ENCODE measurements at places on chromosomes 11 and 22. TPM values are rescaled to one million over a fixed set of nuclear protein-coding genes. Genes with fewer than 3 reads are reported as not detected.

TMEM45B gene
- total RNA-seq, result not detected

DNA sequence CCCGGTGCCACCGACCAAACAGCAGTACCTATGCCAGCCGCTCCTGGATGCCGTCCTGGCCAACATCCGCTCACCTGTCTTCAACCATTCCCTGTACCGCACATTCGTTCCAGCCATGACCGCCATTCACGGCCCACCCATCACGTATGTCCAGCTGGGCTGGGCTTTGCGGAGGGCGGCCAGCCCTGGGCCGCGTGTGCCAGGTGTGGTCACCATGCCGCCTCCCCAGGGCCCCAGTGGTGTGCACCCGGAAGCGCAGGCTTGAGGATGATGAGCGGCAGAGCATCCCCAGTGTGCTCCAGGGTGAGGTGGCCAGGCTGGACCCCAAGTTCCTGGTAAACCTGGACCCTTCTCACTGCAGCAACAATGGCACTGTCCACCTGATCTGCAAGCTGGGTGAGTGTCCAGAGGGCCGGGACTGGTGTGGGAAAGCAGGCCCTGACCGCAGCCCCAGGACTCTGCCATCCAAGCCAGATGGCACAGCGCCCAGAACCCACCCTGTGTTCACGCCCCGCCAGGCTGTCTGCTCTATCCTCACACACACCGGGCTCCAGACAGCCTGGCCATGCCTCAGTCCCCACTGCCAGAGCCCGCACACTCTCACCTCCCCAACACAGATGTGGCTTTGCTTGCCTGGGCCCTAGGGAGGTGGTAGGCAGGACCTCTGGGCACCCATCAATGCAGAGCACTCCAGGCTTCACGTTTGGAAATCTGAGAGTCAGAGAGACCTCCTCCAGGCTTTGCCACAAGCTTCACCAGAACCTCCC is 77.6 kb downstream of the MED15 start:
- no peak for DNase-seq
- H3K27me3 ChIP-seq, result no peaks in the 10 kb centered on the region
- no peak overlapping the region for H3K4me3 ChIP-seq
- H3K4me1 ChIP-seq, result no peaks in the 10 kb centered on the region
- H3K27ac ChIP-seq, result no peak overlapping the region

DNA sequence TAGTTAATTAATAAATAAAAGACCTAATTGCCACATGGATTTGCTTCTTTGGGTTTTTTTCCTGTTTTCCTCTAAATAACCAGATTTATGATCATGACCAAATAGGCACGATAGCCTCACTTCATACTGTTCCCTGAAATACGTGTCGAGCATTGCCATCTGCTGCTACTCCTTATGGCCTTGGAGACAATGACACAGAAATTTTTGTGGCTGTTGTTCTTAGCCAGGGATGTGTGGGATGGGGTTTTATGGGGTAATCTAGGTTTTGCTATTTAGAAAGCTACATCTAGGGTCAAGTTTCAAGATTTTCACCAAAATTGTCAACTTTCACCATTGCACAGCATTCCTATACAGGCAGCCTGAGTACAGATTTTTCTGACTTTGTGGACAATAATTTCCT is 145.2 kb downstream of the DBX1 start:
- no peak overlapping the region for H3K4me3 ChIP-seq
- DNase-seq, result no peak
- H3K4me1 ChIP-seq, result no peaks in the 10 kb centered on the region
- no peak overlapping the region for H3K27ac ChIP-seq

GRCh38 chr22:36027579-36027934 is 1.1 kb downstream of the RBFOX2 start:
- H3K36me3 ChIP-seq, result peaks cover 11% of the 10 kb centered on the region
- peaks cover 20% of the 10 kb centered on the region for H3K4me1 ChIP-seq
- peak overlapping the region; percentile 83 for H3K4me3 ChIP-seq
- no peaks in the 10 kb centered on the region for H3K27me3 ChIP-seq

MEI1 gene
- 1.5 TPM for total RNA-seq

DGCR6 gene
- 8.0 TPM for total RNA-seq

GRCh38 chr22:49962751-49963646 is 2.4 kb downstream of the PIM3 start:
- no peaks in the 10 kb centered on the region for H3K27me3 ChIP-seq
- peak overlapping the region; percentile 96 for H3K27ac ChIP-seq
- H3K36me3 ChIP-seq, result peaks cover 18% of the 10 kb centered on the region
- peak overlapping the region; percentile 93 for H3K4me3 ChIP-seq

OR2D3 gene
- not detected for total RNA-seq

GRCh38 chr11:125481531-125481930 is 14.5 kb downstream of the FEZ1 start:
- H3K27me3 ChIP-seq, result no peaks in the 10 kb centered on the region
- no peak overlapping the region for H3K4me3 ChIP-seq
- H3K4me1 ChIP-seq, result no peaks in the 10 kb centered on the region

TPH1 gene
- 0.06 TPM for total RNA-seq

PEX16 gene
- 12.7 TPM for total RNA-seq

DNA sequence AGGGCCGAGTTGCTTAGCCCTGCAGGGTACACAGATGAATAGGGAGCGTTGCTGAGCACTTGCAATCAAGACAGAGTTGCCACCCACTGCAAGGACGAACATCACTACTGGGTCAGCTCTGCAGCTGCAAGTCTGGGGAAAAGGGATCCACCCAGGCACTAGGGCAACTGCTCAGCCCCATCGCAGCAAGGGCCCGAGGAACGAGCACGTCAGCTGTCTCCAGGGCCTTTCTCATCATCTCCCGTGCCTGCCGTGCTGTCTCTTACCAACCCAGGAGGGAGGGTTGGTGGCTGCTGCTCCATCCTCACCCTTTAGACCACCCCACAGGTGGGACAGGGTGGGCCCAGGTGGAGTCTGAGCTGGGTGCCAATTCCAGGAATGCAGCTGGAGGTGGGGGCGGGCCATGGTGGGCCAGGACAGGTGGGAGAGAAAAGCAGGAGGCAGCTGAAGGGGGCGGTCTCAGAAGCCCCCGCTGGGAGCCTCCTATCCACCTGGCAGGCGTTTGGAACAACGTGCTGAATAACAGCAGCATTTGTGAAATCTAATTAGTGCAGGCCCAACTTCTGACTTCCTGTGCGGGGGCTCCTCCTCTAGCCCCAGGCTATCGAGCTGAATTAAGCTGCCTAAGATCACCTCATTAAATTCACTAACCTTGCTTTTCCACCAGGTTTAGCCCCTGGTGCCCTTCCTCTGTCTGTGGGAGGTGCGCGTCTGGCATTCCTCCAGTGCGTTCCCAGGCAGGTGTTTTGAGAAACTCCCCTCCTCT is 252.5 kb downstream of the ST3GAL4 start:
- no peaks in the 10 kb centered on the region for H3K36me3 ChIP-seq
- H3K27ac ChIP-seq, result no peak overlapping the region
- H3K4me3 ChIP-seq, result no peak overlapping the region
- peaks cover 57% of the 10 kb centered on the region for H3K27me3 ChIP-seq
- H3K4me1 ChIP-seq, result no peaks in the 10 kb centered on the region

MS4A7 gene
- 8.3 TPM for total RNA-seq

MS4A4E gene
- 0.80 TPM for total RNA-seq

DNA sequence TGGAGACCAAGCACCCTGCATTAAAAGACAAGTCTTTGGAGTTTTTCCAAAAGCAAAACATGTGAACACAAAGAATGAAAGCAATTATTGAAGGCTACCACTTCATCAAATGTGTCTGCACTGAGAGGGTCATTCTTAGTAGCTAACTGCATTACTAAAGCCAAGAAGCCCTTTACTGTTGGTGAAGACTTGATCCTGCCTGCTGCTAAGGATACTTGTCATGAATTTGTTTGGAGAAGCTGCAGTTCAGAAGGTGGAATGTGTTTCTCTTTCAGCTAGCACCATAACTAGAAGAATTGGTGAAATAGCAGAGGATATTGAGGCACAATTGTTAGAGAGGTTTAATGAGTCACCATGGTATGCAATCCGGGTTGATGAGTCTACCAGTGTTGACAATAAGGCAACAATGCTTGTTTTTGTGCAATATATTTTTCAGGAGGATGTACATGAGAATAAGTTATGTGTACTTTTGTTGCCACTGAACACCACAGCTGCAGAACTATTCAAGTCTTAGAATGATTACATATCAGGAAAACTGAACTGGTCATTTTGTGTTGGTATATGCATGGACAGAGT is 457.3 kb upstream of the ISX start:
- no peaks in the 10 kb centered on the region for H3K36me3 ChIP-seq
- no peak overlapping the region for H3K4me3 ChIP-seq
- no peaks in the 10 kb centered on the region for H3K4me1 ChIP-seq
- DNase-seq, result no peak
- no peaks in the 10 kb centered on the region for H3K27me3 ChIP-seq

DNA sequence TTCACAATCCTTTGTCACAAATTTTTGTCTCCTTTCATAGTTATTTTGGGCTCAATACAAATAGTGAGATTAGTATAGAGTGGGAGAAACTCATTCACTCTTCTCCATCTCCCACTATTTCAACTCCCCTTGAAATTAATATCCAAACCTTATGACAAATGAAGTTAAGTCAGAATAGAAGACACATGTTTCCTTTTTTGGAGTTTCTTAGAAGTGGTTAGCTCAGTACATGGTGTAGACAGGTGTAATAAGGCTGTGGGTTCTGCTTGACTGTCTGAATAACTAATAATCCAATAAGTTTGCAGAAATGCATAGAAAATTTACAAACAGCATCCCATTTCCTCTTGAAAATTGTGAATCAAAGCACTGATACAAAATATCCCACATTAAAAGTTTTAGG is 10.8 kb upstream of the HSPA8 start:
- no peak overlapping the region for H3K27ac ChIP-seq
- H3K36me3 ChIP-seq, result no peaks in the 10 kb centered on the region
- H3K27me3 ChIP-seq, result no peaks in the 10 kb centered on the region

- H3K27ac ChIP-seq, result no peak overlapping the region
- no peak overlapping the region for H3K4me3 ChIP-seq
These were observed 36.1 kb upstream of the GLYATL2 start for GRCh38 chr11:58880625-58881024.

SLC22A12 gene
- total RNA-seq, result not detected

DNA sequence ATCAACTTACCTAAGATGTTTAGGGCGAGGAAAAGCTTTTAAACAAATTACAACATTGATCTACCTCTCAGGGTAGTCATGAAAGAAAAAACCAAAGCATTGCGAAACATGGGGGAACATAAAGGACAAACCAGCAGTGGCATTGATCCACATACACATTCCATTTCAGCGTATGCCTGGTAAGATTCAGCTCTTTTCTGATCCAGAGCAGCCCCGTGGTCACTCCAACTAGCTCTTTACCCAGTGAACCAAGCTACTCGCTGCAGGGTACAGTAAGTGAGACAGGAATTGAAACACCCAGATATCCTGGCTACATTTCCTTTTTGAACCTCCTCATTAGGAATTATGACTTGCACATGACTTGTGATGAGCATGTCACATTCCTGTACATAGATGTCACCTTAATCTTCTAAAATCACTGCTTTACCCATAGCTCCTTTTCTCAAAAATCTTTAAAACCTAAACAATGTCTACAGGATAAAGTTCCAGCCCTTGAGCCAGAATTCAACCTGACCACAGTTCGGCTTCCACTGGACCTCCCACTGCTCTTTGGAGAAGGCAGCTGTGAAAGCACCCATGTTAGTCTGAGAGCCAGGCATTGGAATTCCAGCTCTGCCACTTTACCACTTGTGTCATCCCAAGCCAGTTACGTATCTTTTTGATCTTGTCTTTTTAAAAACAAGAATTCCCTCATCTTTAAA is 42.9 kb upstream of the AKIP1 start:
- H3K27ac ChIP-seq, result peak overlapping the region; percentile 63
- no peak for DNase-seq
- H3K36me3 ChIP-seq, result no peaks in the 10 kb centered on the region
- no peaks in the 10 kb centered on the region for H3K27me3 ChIP-seq
- H3K4me1 ChIP-seq, result peaks cover 3% of the 10 kb centered on the region

FGF19 gene
- total RNA-seq, result not detected

- H3K27me3 ChIP-seq, result no peaks in the 10 kb centered on the region
- H3K4me3 ChIP-seq, result no peak overlapping the region
- no peak for DNase-seq
- no peak overlapping the region for H3K27ac ChIP-seq
- H3K4me1 ChIP-seq, result no peaks in the 10 kb centered on the region
These were observed 1430.1 kb downstream of the LRRC4C start for GRCh38 chr11:40029391-40029790.

Data from heart left ventricle (tissue), 16 donors.